ENCODE measurements at places on chromosomes 5 and 9.

DNA sequence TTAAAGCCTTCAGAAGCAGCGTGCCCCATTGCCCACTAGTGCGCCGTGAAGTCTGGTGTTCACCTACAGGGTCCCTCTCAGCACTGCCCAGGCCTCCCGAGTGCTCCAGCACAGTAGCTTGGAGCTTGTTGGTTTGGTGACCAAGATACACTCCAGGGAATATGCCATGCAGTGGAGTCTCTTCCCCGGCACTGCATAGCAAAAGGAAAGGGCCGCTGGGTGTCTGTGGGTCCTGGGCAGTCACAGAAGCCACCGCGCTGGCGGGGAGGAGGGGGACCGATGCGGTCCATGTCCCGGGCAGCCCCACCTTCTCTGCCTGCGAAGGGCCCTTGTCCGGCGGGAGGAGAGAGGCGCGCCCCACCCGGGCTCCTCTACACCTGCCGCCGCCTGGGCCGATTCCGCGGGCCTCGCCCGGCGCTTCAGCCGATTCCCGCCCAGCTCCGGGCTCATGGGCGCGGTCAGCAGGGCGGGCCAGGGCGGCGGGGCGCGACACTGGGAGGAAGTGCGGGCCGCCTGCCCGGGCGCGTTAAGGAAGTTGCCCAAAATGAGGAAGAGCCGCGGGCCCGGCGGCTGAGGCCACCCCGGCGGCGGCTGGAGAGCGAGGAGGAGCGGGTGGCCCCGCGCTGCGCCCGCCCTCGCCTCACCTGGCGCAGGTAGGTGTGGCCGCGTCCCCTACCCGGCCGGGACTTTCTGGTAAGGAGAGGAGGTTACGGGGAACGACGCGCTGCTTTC lies at the start of gene SYK:
Gene SYK, plus strand, starts transcription at position 579 of the 732 bp plus-strand sequence. CDS start 42,080 bp downstream, outside the sequence.
- no peak for DNase-seq

DNA sequence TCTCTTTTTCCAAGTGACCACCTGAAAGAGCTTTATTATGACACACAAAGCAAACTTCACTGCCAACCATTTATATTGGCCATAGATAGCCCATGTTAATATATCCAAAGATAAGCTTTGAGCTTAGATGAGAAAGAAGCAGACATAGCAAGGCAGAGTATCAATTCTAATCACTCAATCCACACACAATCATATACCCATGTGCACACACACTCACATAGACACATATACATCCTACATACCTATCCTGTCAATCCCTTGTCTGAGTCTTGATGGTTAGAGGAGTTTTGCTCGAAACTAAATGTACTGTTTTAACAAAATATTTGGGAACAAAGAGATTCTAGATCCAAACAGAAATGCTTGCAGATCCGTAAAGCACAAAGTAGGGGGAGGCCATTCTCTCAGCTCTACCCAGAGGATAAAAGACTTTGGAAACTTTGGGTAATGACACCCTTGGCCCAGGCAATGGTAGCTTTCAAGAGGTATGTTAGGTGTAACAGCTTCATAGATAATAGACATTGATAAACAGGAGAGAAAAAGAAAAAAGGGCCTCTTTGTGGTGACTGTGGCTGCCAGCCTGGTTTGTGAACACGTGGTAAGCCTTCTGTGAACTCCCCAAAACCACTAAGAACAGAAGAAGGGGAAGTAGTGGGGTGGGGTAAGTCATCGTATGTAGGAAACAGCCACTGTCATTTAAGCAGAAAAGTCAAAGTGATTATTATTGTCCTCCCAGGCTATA lies 121.6 kb downstream of the TLR4 start:
- no peak for DNase-seq

GRCh38 chr5:58240322-58240721 lies 219.6 kb downstream of the PLK2 start:
- no peak for DNase-seq

DNA sequence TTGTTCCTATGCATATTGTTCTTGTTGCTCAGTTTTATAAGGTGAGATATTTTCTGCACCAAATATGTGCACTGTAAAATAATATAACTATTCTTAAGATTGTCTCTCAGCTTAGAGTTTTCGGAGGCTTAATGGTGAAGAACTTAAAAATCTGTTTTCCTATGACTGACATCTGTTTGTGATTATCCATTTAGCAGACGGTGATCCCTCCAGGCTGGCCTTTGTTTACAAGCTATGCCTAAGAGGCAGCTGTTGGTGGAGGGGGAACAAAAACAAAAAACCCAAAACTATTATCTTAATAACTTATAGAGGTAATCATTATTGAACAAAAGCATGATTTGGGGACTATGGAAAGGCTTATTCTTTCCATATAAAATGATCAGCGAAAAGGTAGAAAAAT lies 658 bp downstream of the PDCD1LG2 start:
- no peak for DNase-seq

DNA sequence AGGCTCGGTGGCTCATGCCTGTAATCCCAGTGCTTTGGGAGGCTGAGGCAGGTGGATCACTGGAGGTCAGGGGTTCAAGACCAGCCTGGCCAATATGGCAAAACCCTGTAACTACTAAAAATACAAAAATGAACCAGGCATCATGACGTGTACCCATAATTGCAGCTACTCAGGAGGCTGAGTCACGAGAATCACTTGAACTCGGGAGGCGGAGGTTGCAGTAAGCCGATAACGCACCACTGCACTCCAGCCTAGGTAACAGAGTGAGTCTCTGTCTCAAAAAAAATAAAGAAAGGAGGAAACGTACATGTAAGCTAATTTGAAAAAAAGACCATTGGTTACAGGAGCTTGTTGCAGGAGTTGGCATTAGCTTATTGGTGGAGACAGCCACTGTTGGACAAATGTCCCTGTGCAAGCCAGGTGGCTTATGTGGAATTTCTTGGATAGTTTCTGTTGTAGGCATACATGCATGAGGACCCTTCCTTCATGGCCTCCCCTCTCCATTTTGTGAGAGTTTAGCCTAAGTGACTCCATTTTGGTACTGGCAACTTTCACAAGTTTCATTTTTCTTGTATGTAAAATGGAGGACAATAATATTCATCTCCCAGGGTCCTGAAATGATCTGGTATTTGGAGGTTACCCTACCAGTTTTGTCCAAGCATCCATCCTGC lies 16.8 kb upstream of the RAB14 start:
- no peak for DNase-seq

DNA sequence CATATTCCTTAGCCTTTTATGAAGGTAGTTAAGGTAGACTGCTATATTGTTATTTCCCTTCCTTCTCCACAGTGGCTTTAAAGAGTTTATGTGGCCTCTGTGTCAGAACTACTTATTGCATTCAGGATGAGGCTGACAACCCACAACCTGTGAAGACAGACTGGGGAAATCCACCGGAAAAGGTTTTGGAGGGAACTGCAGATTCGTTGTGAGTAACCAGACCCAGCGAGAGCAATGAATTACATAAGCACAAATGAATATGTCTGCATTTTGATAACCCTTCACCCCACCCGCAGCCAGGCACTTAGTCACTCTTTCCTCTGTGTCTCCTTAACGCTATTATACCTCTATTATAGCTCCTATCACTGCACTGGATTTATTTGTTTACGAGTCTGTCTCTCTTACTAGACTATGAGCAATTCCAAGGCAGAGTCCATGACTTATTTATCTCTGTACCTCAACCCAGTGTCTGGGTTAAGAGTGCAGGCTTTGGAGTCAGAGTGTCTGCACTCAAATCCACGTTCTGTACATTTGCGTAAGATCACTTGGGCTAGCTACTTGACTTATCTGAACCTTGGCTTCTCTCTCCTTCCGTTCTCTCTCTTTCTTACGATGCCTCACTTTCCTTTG lies 19.2 kb downstream of the KCTD16 start:
- no peak for DNase-seq

- DNase-seq: no peak
Observed at GRCh38 chr9:91359083-91359482, 2.6 kb downstream of the AUH start.

DNA sequence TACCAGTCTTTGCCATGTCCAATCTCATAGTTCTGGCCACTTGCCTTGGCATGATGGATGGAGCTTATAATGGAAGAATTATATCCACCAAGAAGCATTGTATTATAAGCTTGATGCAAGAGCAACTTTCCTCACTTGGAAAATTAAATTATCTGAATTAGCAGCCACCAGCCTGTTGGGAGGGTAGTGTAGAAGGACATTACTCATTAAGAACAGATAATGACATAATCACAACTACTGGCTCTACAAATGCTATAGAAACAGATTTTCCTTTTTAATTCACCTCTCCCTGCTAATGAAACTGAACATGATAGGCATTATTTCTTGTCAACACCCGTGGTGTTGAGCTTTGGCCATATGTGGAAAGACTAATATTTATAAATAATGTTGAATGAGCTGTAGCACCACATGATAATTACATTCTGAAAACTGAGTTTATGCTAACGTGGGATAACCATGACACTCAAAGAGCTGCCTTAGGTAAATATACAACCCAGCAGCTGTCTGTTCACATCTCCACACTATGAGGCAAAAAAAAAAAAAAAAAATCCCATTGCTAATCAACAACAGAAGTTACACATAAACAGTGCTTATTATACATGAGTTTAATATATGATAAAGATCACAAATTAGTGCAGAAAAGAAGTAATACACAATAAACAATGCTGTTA lies 48.1 kb upstream of the NR4A3 start:
- no peak for DNase-seq

- no peak for DNase-seq
Observed at GRCh38 chr9:35367451-35367850, 122.5 kb upstream of the RUSC2 start.

DNA sequence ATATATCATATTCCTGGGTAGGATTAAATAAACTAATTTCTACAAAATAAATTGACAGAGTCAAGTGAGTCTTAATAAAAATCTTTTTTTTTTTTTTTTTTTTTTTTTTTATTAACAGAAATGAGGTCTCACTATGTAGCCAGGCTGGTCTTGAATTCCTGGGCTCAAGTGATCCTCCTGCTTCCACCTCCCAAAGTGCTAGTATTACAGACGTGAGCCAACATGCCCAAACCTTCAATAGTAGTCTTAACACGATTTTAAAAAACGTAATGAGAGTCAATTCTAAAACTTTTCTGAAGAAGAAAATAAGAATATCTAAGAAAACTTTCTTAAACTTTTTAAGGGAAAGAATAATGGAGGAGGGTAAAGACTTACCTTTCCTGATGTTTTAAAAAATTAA lies 84.2 kb downstream of the YIPF5 start:
- no peak for DNase-seq

- no peak for DNase-seq
Observed at GRCh38 chr5:170748951-170749471, 34.5 kb upstream of the GABRP start.

DNA sequence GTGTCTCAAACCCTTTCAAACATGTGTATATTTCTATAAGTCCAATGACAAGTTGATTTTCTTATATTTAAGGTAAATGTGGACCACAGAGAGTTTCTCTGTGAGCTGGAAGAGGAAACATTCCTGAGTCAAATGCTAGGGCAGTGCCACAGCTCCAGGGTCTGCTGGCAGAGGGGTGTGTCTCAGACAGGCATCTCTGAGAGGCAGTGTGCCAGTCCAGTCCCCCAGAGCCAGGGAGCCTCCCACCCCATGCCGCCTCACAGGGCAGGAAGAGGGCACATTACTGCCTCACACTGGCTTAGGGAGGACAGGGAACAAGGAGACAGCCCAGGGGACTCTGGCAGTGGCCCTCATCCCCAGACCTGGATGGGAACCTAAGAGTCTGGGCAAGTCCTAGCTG lies 120.2 kb downstream of the TENT4A start:
- no peak for DNase-seq
